ENCODE measurements at places on chromosomes 12 and 14. TPM values are rescaled to one million over a fixed set of nuclear protein-coding genes. Genes with fewer than 3 reads are reported as not detected.

DNA sequence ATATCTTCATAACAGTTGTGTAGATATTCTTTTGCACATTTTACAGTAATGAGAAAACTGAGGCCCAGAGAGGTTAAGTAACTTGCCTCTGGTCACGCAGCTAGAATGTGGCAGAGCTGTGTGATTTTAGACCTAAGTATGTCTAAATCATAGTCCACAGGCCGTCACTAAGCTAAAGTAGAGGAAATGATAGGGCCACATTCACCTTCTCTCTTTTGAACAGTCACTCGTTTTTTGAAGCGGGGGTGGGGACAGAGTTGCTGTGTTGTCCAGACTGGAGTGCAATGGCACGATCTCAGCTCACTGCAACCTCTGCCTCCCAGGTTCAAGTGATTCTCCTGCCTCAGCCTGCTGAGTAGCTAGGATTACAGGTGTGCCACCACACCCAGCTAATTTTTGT, 68.5 kb downstream of the RASSF3 start:
- no peak for DNase-seq

- DNase-seq = no peak
These were observed 57.1 kb downstream of the SPTLC2 start for GRCh38 chr14:77559381-77559780.

GRCh38 chr12:89073027-89073398, 279.3 kb downstream of the DUSP6 start:
- no peak for DNase-seq

- DNase-seq = no peak
These were observed 1206.0 kb upstream of the FLRT2 start for GRCh38 chr14:84323978-84324377.

The ISM2 gene
- polyA plus RNA-seq = not detected

DNA sequence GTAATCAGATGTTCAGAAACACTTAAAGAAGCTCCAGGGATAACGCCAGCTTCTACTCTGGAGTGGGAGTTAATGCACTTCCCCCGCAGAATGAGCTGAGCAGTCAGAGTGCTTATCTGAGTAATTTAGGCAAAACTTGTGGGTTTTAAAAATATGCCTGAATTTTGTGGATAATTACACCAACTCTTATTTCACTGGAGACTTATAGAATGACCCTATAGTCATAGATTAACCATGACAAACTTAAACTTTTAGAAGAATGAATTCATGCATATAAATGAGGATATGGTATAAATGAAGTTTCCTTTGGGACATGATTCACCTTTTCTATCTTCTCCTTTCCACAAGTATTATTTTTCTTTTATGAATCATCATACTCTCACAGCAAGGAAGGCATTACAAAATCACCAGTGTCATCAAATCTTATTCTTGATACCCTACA, 241.1 kb upstream of the FBXO33 start:
- DNase-seq = no peak

- no peak for DNase-seq
These were observed 37.6 kb downstream of the DEGS2 start for GRCh38 chr14:100121643-100122480.

The PTHLH gene
- polyA plus RNA-seq = 1.4 TPM

The SIX1 gene
- 59.4 TPM for polyA plus RNA-seq

DNA sequence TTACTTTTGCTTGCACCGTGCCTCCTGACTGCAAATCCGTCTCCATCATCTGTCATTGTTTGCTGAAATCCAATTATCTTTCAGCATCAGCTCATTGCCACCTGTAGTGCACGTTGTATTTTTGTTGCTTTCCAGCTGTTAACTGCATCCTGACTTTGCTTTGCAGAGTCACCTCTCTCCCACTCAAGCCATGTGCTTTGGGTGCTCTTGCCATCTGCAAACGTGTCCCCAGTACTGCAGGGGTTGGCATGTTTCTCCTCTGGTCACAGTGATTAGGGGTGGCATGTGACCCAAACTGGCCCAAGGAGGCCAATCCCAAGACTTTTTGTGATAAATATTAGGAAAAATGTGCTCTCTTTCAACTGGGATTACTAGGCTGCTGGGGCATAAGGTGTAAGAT, 10.5 kb upstream of the TMED2 start:
- DNase-seq = no peak

GRCh38 chr14:82270286-82270685, 736.6 kb upstream of the SEL1L start:
- DNase-seq = no peak

- no peak for DNase-seq
These were observed 37.2 kb upstream of the TUBA1C start for GRCh38 chr12:49227713-49228112.

DNA sequence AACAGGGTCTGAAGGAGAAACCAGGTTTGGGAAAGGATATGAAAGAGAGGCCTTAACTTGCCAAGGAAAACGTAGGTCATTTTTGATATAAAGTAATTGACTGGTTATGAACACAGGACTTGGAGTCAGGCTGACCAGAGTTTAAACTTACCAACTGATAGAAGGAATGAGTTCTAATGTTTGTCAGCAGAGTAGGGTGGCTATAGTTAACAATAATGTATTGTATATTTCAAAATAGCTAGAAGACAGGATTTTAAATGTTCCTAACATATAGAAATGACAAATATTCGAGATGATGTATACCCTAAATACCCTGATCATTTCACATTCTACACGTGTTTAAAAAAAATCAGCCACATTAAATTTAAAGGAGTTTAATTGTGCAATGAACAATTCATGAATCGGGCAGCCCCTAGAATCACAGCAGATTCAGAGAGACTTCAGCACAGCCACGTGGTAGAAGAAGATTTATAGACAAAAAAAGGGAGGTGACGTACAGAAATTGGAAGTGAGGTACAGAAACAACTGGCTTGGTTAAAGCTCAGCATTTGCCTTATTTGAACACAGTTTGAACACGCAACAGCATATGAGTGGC, 52.5 kb upstream of the PLEKHG7 start:
- DNase-seq = no peak

Data from forelimb muscle (tissue), 1 donor.